ENCODE measurements at places on chromosomes 2 and 18.
A peak's percentile ranks its signal among the peaks of the same experiment; 100 is the strongest.

GRCh38 chr2:760001-760400, 82.8 kb upstream of the TMEM18 start:
- no peak for DNase-seq

DNA sequence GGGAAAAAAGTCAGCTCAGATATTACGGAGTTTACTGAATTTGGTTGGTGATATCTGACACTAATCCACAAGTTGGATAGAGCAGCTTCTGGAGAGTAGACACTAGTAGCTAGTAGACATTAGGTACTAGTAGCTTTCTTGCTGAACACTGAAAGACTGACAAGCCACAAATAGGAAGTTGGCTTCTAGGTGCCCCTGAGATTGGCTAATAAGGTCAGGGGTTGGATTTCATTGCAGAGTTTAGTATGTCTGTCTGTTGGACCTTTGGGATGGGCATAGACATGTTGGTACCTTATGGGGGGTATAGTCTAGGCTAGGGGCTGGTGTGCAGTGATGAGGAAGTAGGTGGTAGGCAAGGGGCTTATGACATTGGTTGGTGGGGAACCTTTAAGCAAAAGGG, 164.9 kb upstream of the LRRTM1 start:
- DNase-seq = no peak

GRCh38 chr2:66340521-66340920, 94.4 kb upstream of the MEIS1 start:
- DNase-seq = no peak

DNA sequence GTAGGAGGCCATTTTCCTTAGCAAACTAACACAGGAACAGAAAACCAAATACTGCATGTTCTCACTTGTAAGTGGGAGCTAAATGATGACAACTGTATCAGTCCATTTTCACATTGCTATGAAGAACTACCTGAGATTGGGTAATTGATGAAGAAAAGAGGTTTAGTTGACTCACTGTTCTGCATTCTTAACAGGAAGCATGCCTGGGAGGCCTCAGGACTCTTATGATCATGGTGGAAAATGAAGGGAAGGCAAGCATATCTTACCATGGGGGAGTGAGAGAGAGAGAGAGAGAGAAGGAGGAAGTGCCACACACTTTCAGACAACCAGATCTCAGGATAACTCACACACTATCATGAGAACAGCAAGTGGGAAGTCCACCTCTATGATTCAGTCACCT, 105.3 kb downstream of the PARD3B start:
- no peak for DNase-seq

DNA sequence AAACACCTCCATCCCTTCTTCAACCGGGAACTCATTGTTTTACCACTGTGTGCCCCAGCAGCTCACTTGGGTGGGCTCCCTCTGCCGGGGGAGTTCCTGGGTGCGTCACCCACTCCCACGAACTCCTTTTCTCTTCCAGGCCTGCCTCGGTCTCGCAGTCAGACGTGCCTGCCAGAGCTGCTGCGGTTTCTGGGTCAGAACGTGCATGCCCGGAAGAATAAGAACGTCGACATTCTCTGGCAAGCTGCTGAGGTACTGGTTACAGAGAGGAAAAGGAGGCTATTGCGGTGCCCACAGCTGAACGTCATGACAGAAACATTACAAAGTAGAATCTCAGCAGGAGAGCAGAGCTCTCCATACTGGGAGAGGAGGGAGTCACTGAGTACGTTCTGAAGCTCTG, 35.6 kb downstream of the COA5 start:
- peak; percentile 61 for DNase-seq

- DNase-seq = peak; percentile 81
Measured at GRCh38 chr2:233443511-233444183, 89.4 kb downstream of the DGKD start.

DNA sequence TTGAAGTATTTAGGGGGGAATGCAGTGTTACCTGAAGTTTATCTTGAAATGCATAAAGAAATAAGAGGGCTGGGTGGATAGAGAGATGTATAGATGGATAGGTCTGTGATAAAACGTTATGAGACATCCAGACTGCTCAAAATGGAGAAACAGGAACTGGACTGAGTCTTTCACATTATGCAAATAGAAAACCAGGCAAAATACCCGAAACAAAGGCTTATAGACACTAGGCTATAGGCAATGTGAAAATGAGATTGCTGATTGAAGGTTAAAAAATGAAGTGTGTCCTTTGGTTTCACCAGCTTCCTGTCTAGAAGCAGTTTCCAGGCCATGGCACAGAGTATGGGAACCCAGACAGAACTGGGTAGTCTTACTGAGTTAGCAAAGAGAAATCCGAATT, 24.9 kb upstream of the SLC3A1 start:
- no peak for DNase-seq

DNA sequence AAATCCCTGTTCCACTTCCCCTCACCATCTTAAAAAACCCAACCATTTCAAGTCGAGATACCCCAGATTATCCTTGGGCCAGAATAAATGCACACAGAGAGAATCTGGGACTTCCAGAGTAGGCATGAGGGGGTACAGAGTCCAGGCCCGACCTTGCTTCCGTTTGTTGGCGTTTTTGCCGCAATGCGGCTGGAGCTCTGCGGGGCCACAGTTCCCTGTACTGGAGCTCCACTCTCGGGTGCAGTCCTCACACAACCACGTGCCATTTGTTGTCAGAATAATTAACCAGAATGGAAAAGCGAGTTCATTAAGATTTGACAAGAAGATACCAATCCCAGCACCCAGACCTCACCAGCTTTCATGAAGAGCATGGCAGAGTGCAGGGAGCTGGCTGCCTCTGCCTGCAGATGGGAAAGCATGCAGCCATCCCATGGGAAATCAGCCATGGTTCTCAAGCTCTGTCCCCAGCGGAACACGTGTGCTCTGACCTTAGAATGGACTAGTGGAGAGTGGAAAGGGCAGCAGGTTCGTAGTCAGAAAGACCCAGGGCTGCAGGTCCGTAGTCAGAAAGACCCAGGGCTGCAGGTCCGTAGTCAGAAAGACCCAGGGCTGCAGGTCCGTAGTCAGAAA, 472.8 kb downstream of the EIPR1 start:
- DNase-seq = no peak

- no peak for DNase-seq
Measured at GRCh38 chr18:74331404-74331803, 15.8 kb downstream of the C18orf63 start.

DNA sequence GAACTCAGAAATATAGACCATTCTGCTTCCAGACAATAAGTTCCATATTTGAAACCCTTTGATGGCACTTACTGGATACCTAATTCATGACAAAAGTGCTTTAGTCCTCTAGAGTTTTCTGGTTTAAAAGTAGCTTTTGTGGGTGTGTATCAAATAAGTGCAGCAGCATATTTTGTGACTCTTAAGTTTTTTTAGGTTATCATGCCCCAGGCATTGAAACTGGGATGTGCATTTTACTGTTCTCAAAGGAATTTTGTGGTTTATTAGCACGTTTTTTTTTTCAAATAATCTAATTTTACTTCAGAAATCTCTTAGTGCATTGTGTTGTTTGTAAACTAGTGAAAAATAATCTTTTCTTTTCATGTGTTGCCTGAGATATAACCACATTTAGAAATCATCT, 1.5 kb downstream of the XRCC5 start:
- DNase-seq = no peak

GRCh38 chr2:8478471-8478793, 203.4 kb upstream of the ID2 start:
- DNase-seq = no peak

- no peak for DNase-seq
Measured at GRCh38 chr2:45494275-45494977, 116.6 kb downstream of the SRBD1 start.

DNA sequence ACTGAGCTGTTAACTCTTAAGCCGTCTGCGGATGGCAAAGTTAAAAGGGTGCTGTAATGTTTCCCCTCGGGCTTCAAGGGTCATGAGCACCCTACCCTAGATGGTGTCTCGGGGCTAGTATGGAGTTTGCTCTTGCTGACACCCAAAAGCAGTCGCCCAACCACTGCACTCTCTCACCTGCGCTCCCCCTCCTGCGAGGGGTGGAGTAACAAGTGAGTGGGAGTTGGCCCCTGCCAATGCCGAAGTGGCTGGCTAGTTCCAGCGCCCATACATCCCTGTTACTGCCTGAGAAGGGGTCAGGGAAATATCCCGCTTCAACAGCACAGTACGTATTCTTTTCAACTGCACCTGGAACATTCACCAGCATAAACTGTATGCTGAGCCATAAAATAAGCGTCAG, 47.5 kb downstream of the FAM117B start:
- DNase-seq = no peak

DNA sequence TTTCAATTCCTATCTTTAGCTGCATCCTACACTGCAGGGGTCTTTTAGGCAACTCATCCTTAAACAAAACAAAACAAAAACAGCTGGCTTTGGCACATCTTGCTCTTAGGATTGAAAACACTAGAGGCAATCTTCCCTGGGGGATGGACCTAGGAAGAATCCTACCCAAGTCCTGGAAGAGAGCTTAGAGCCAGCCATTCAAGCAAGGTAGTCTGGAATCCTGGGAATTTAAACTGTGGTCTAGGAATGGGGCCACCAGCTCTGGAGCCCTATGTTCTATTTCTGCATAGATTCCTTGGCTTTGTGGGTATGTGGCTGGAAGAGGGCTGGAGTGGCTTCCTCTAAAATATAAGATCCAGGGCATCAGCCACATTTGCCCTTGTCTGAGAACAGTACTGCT, 27.7 kb downstream of the MYL1 start:
- DNase-seq = no peak

- DNase-seq = no peak
Measured at GRCh38 chr18:10546557-10547300, 20.9 kb downstream of the NAPG start.

- no peak for DNase-seq
Measured at GRCh38 chr2:147657086-147658000, 187.5 kb upstream of the ACVR2A start.

DNA sequence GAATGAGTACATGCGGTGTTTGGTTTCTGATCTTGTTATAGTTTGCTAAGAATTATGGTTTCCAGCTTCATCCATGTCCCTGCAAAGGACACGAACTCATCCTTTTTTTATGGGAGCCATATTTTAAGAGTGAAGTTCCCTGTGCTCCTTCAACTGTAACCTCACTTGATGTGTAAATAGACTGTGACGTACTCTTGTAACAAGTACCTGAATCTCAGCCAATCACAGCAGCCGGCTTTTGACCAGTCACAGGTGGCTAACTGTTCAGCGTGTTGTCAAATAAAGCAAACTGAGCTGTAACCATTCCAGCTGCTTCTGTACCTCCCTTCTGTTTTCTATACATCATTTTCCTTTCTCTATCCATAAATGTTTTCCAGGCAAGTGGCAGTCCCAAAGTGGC, 774.3 kb upstream of the HS6ST1 start:
- DNase-seq = no peak

DNA sequence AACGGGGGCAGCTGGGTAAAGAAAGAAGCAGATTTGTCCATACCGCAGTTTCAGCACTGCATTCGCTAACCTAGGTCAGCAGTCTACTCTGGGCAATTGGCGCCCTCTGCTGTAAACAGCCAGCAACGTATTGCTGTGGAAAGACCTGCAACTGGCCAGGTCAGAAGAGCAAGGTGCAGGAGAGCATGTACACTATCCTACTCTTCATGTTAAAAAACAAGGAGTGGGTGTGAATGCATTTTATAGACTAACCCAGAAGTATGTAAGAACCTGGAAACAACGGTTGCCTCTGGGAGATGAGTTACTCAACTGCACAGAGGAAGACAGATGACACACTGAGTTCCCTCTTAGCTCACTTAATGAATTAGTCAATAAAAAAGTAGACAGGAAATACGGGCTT, 6.2 kb downstream of the MRPS5 start:
- DNase-seq = peak; percentile 78

- peak; percentile 16 for DNase-seq
Measured at GRCh38 chr2:201933792-201934237, 99.8 kb upstream of the FZD7 start.

DNA sequence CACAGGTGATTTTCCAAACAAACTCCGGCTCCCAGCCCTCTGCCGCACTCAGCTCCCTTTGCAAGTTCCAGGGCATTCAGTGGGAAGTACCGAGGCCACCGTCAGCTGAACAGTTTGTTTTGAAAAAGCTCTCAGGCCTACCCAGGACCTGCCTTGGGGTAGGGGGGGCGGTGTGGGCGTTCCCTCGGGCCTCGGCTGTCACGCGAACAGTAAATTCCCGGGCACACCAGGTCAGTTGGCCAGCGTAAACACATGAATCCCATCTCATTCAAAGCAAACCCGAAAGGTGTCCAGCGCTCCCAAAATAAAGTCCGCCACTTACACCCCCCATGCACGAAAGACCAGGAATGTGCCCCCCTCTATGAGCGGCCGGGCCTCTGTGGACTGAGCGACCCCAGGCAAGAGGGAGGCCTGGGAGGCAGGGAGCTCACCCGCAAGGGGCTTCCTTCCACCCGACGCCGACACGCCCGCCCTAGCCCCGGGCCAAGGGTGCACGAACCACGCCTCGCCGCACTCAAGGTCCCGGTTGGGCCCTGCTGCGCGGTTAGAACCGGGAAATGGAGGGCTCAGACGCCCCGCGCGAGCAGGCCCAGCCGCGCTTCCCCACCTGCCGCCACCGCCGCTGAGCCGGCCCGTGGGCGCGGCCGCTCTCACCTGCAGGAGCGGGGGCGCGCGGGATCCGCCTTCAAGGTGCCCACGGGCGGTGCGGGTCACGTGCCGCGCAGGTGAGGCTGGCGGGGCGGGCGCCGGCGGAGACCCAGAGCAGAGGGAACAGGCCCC, at the start of gene WDSUB1:
TSS of gene WDSUB1 (minus strand) at position 775 of the 780 bp plus-strand sequence. CDS start 3,634 bp downstream, outside the sequence.
- peak; percentile 26 for DNase-seq
